ENCODE measurements at places on chromosomes 1 and 21.

DNA sequence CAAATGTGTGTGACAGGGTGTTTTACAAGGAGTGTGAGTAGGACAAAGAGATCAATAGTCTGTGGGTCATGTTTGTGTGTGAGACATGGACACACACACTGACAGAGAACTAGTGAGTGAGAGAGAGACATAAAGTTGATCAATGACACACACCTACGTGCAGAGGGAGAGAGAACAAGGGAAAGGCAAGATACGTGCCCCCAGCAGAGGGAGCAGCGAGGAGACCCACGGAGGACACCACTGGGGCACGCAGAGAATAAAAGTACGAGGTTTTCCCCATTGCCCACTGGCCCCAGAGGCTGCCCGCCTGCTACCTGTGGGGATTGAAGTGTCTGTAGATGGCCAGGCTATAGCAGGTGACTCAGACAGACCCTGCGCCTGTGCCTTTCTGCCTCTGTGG lies 130.2 kb upstream of the CSF3R start:
- DNase-seq: no peak

GRCh38 chr1:23930861-23931490 lies 17.8 kb upstream of the CNR2 start:
- no peak for DNase-seq

DNA sequence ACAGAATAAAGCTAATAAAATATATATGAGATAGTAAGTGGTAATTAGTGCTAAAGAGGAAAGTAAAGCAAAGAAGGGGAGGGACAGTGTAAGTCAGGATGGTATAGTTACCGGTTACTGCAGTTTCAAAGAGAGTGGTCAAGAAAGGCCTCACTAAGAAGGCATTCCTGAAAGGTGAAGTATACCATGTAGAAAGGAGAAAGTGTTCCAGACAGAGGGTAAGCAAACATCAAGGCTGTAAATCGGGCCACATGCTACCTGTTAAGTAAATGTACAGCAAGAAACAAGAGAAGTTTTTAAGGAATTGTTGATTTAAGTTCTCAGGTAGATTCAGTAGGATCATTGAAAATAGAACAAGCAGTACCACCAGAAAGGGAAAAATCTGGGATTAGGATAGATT lies 9.7 kb downstream of the DESI2 start:
- no peak for DNase-seq

GRCh38 chr1:8047686-8048445 lies 21.8 kb upstream of the ERRFI1 start:
- peak; percentile 72 for DNase-seq

DNA sequence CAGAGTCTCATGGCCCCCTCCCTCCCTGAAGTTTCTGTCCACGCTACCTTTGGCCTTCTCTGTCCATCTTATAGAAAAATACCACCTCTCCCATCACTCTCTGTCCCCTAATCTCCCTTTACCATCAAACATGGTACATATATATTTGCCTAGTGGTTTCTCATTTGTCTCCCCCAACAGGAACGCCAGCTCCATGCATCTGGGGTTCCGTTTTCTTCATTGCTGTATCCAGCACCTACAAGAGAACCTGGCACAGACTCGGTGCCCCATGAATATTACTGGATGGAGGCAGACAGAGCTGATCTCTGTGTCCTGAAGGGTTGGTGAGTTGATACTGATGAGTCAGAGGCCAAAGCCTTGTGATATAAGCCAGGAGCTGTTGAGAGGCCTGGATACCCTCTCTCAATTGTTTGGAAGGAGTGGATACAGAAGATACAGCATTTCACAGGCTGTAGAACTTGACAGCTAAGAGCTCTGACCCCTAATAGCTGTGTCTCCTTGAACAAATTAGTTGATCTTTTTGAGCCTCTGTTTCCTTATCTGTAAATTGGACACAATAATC lies 21.9 kb downstream of the HEYL start:
- no peak for DNase-seq

DNA sequence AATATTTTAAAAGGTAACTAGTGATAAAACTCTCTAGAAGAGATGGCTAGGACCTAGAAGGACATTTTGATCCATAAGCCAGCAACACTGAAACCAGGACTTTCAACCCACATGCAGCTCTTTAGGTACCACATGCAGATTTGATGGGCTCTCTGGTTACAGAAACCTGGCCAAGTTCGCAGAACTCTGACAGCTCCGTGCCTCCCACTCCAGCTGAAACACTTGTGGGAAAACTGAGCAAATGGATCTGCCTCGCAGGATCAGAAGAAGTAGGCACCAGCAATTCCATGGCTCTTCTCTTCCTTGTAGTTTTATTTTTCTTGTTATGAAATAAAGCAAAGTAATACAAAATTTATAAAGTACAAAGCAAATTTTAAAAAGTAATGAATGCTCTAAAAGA lies 58.5 kb downstream of the ST6GALNAC5 start:
- no peak for DNase-seq

All from MG63 (cell line).